Spleen (tissue), 13 donors: ENCODE measurements at places on chromosomes 6 and 20. TPM values are rescaled to one million over a fixed set of nuclear protein-coding genes. Genes with fewer than 3 reads are reported as not detected.

DNA sequence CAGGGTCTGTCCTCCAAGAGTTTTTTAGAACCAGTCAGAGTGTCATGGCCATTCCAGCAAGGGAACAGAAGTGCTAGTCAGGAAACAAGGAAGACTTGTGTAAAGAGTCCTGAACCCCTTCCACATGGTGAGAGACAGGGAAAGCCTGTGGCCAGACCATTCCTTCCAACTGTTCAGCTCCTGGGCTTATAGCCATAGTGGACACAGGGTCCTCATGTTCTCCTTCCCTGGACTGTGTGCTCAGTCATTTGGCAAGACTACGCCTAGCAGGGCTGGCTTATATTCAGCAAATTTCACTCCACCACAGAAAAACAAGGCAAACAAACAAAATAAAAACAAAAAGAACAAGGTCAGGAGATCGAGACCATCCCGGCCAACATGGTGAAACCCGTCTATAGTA is 60.5 kb downstream of the NRN1 start:
- no peak for DNase-seq

Gene PSORS1C2
- total RNA-seq = not detected

Gene CST5
- total RNA-seq = not detected

- no peak for DNase-seq
Measured at GRCh38 chr20:46580613-46581205, 30.3 kb upstream of the OCSTAMP start.

- DNase-seq = no peak
Measured at GRCh38 chr20:3646651-3647050, 16.5 kb downstream of the GFRA4 start.

DNA sequence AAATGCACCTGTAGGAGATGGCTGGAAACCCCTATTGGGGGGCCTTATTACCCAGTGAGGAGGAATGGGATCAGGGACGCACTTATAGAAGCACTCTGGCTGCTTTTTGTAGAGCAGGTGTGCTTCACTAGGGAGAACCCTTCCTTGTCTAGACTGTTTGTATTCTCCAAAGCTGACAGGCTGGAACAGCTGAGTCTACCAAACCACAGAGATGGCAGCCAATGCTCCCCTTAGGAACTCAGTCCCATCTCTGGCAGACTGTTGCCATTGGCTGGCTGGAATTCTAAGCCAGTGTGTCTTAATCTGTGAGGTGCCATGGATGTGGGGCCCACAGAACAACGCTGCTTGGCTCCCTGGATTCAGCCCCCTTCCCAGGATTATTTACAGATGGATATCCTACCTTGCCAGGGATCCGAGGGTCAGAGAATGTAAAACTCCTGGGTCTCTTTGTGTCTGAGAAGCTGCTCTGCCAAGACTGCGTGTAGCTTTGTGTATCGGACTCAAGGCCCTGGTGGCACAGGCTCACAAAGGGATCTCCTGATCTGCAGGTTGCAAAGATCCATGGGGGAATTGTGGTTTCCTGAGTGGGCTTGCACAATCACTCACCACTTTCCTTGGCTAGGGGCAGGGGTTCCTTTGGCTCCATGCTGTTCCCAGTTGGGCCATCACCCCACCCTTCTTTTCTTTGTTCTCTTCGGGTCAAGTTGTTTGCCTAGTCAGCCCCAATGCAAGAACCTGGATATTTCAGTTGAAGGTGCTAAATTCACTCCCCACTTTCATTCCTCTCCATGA is 26.1 kb downstream of the C6orf52 start:
- no peak for DNase-seq
